RCC 7860 (cell line): ENCODE measurements at places on chromosomes 2 and 18.

- no peak for DNase-seq
These were observed 459.3 kb upstream of the TRIB2 start for GRCh38 chr2:12257476-12257875.

DNA sequence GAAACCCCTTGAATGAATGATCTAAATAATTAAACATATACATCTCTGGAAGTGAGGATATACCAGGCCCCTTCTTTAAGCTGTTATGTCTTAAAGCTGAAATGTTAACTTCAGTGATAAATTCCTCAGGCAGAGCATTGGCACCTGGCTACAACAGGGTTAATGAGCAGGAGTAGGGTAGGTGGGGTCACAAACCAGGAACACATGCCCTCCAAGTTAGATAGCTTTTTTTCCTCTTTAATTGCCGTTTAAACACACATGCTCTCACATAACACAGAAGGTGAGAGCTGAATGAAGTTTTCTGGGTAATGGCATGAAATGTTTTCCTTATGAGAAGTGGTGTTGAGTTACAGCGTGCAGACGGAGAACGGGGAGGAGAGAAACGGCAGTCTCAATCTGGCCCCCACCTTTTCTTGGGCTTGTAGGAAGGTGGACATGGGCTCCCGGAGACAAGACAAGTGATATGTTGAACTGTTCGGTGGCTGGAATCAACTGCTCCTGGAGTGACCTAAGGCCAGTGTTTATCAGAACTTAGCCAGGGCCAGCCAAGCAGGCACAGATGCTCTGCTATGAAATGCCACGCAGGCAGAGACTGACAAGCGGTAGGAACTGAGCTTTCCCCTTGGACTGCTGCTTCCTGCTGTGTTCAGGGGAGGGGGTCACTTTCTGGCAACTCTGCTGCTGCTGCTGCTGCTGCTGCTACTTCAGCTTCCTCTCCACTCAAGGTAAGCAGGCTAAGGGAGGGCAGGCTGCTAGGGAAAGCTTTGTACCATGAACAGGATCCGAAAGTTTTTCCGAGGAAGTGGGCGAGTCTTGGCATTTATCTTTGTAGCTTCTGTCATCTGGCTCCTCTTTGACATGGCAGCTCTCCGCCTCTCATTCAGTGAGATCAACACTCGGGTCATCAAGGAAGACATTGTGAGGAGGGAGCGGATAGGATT lies at the start of gene GALNT5:
Gene GALNT5 (plus strand): TSS at position 394 of the 941 bp plus-strand sequence. CDS start 378 bp downstream, at position 772.
- no peak for DNase-seq

- DNase-seq, result peak; percentile 8
These were observed 609 bp downstream of the TPGS2 start for GRCh38 chr18:36828157-36828629.

DNA sequence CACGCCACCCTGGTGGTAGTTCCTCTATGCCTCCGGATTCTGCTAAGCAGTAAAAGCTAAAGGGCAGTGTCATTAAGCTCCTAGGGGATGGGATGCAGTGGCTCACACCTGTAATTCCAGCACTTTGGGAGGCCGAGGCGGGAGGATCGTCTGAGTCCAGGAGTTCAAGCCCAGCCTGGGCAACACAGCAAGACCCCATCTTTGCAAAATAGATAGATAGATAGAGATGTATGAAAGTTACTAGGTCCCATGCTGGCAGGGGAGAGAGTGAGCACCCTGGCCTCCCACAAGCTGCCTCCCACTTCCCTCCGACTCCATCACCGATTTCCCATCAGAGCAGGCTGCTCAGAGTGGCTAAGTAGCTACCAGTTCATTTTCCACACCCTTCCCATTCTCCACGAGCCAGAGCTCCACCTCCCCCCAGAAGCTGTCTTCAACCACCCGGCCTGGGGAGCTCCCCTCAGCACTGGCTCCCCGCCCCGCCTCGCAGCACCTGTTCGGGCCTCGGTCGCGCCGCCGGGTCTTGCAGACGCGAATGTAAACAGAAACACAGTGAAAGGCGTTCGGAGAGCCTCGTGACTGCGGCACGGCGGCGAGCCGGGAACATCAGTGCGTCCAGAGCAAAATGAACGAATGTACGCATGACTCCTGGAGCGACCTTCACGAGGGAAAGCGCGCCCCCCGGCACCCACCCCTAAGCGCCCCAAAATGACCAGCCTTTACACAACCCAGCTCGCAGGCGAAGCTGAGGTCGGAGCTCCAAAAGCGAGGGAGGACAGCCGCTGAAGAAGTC lies 598 bp upstream of the CEP68 start:
- no peak for DNase-seq

DNA sequence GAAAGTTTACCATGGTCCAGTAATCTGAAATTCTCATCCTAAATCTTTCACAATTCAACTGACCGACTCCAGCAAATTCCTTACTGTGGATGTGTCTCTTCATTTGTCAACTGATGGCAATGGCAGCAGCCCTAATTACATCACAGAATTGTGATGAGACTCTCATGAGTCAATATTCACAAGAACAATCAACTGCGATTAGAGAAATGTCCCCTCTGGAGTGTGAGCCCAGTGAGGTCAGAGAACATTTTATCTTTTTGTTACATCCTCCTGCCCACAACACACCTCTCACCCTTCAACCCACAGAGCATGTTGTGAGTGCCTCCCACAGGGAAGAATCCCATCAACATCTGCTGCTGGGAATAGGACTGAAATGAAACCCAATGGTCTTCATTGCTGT lies 73.6 kb downstream of the CD226 start:
- peak; percentile 39 for DNase-seq

DNA sequence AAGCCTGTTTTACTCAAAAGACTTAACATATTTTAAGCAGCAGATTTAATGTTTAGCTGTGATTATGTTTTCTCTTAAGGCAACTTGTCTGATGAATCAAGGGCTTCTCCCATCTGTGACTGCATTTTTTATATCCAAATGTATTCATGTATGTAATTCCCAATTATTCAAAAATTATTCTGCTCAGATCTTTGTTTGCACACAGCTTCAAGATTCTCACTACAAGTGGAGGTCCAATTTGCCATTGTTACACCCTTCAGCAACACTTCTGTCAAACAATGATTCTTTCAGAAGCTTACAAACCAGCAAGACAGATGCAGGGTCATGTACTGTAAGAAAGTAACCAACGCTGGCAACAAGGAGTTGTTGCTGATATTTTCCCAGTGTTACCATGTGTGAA lies 5.9 kb upstream of the LRPPRC start:
- DNase-seq, result no peak

- DNase-seq, result no peak
These were observed 313.8 kb downstream of the PDE11A start for GRCh38 chr2:177758591-177759371.

- no peak for DNase-seq
These were observed 1.6 kb upstream of the EPC2 start for GRCh38 chr2:148642891-148643416.

DNA sequence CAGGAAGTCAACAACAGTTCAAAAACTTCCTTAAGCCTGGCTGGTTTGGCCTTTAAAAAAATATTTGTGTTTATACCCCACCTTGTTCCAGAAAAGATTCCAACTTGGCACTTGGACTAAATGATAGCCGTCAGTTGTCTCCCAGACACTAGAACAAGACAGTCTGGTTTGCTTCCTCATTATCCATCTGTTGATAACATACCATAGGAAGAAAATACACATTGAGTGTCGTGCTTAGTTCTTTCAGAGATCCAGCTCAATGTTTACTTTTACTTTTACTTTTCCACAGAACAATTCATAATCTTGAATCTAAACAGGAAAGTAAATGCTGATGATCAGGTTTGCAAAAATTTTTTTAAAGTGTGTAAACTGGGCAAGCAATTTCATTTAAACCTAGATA lies 2.4 kb upstream of the VPS54 start:
- no peak for DNase-seq

GRCh38 chr18:32040936-32041335 lies 22.3 kb downstream of the RNF125 start:
- DNase-seq, result no peak

- no peak for DNase-seq
These were observed 326.9 kb upstream of the HNRNPA3 start for GRCh38 chr2:176885661-176886060.

- no peak for DNase-seq
These were observed 14.6 kb downstream of the ITGB1BP1 start for GRCh38 chr2:9408641-9409151.

DNA sequence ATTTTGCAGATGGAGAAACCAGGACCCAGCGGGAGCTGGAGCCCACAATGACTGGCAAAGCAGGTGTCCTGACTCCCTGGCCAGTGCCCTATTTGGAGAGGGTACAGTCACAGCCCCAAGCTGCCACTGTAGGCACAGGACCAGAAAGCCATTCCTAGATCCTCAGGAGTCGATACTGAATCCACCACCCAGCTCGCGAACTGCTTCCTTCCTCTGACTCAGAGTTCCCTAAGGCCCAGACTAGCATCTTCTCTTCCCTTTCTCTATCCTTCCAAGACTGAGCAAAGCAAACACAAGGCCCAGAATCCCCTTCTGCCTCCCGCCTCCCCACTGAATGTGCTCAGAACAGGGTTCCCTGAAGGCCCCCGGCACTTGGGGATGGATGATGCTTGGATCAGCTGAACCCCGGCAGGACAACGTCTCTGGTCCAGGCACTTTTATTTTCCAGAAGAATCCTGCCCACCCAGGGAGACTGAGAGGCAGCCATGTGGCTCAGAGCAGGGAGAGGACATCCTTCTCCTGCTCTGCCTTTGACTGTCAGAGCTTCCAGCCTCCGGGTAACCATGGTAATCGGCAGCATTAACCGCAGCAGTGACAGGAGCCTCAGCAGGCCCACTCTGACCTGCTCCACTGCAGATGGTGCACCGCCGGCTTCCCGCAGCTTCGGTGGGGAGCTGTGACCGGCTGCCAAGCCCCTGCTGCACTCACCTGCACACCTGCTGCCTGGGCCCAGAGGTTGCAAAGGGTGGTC lies 34.8 kb upstream of the KLHL29 start:
- no peak for DNase-seq

DNA sequence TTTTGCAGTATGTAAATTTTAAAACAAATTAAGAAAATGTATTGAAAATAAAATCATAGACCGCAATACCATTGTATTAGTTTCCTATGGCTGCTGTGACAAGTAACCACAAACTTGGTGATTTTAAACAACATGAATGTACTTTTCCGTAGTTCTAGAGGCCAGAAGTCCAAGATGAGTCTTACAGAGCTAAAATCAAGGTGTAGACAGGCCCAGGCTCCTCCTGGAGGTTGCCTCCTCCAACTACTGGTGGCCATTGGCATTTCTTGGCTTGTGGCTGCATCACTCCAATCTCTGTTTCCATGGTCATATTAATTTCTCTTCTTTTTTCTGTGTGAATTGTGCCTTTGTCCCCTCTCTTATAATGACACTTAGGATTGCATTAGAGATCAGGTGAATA lies 59.2 kb upstream of the ETAA1 start:
- DNase-seq, result no peak

DNA sequence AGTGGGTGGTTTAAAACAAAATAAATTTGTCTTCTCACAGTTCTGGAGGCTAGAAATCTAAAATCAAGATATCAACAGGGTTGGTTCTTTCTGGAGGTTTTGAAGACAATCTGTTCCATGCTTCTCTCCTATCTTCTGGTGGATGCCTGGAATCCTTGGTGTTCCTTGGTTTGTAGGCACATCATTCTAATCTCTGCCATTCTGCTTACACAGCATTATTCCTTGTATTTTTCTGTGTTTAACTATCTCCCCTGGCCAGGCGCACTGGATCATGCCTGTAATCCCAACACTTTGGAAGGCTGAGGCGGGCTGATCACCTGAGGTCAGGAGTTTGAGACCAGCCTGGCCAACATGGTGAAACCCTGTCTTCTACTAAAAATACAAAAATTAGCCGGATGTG lies 108.1 kb downstream of the ZRANB3 start:
- no peak for DNase-seq

- no peak for DNase-seq
These were observed 200.1 kb downstream of the BCL11A start for GRCh38 chr2:60353406-60353800.
